Islet precursor cell (in vitro differentiated cells): ENCODE measurements at places on chromosomes 16 and 17.
A peak's percentile ranks its signal among the peaks of the same experiment; 100 is the strongest.

DNA sequence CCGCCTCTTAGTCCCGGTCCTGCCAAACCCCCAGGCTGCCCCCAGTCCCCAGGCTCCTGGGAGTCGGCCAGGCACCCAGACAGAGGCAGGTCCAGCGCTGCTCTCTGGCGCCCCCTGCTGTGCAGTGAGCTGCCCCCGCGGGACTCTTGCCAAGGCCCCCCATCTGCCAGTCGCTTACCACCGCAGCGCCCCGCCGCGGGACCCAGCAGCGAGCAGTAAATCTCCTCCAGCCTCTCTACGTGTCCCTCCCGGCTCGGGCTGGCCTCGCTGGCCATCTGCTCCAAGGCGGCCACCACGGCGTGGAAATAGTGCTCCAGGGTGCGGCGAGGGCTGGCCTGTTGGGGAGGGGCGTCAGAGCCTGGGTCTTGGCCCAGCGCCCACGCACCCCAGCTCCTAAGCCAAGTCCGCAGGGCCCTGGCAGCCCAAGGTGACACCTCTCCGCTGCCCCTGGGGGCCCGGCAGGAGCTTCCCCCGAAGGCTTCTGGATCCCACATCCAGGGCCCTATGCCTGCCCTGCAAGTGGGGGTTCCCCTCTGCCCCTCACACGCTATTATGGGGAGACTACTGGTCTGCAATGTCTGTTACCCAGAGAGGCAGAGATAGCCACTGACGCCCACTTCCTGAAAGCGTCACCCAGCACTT, 33.7 kb upstream of the MFSD6L start:
- DNase-seq = peak; percentile 85

DNA sequence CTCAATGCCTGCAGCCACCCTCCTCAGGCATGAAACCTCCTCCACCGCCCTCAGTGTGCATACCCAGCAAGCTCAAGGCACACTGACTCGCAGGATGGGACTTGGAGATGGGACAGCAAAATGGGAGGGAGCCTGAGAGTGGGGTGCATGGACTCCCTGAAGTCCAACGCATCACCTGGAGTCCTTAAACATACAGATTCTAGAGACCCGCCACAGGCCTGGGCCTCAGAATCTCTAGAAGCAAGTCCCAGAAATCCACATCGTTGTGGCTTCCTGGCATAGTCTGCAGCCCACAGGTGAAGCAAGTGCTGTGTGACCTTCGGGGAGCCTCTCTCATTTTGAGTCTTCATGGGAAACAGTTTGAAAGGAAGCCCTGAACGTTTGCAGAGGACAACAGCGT, 3.6 kb upstream of the TBX21 start:
- no peak for DNase-seq

DNA sequence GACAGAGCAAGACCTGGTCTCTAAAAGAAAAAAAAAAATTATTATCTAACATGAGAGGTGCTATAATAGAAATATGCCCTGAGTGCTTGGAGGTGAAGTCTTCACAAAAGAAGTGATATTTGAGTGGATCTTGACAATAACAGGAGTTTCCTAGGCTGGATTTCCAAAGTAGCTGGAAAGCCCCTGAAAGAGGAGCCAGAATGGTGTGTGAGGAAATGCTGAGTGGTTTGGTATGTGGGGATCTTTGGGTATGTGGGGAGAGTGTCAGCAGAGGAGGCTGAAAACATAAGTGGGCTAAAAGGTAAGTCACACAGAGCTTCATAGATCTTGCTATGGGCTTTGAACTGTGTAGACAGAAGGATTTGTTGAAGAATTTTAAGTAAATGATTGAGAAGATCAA, 100.1 kb downstream of the YPEL2 start:
- DNase-seq = no peak

DNA sequence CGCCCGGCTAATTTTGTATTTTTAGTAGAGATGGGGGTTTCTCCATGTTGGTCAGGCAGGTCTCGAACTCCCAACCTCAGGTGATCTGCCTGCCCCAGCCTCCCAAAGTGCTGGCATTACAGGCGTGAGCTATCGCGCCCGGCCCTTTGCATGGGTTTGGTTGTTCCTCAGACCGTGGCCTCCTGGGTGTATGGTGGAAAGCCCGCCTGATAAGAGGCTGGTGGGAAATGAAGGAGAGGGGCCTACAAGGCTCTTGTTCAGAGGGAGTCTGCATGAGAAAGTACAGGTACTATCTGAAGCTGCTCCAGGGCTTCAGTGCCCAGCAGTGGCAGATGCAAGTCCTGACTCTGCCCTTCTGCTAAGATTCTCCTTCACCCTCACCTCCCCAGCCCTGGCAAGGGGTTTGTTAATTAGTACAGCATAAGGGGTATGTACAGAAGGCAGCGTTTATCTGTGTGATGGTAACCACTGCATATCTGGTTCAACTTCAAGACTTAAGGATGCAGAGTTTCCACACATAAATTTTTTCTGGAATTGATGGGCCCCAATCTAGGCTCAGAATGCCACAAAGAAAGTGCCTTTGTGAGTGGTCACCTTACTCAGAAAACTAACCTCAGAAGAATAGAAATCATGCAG, 24.2 kb downstream of the GRB7 start:
- peak; percentile 49 for DNase-seq

- no peak for DNase-seq
These were observed 221.0 kb upstream of the WSB1 start for GRCh38 chr17:27072885-27073284.

- no peak for DNase-seq
These were observed 19.2 kb downstream of the ARHGAP27 start for GRCh38 chr17:45413498-45413923.

DNA sequence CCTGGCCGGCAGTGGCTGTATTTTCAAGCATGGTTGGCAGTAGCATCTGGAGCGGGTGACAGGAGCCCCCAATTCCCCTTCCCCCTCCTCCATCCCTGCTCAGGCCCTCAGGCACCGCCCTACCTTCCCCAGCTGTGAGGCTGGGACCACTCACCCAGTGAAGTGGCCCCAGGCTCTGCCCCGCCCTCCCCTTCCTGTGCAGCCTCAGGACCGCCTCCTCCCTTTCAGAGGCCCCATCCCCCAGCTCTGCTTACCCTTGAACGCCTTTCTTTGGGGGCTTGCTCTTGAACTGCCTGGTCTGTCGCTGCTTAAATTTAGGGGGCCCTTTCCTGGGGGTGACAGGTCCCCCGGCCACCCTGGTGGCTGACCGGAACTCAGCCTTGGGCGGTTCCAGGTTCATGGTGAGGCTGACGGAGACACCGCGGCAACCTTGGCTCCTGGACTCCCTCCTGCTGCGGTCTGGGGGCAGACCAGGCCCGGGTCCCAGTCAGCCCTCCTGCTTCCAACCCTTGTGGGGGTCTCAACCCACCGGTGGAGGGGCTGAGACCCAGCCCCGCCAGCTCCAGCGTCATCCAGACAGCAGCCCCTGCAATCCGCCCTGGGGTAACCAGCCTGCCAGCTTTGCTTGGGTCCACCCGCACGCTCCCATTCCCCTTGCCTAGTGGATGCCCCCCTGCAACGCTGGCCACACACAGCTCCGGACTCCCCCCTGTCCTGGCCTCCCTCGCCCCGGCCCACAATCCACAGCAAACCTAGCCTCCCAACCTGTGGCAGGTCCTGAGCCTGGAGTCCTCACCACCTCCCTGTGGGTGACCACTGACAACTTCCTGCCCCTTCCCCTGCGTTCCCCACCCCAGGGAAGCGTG, 3.2 kb downstream of the PDE6G start:
- peak; percentile 80 for DNase-seq

GRCh38 chr16:26524281-26524680, 542.4 kb upstream of the C16orf82 start:
- DNase-seq = no peak

DNA sequence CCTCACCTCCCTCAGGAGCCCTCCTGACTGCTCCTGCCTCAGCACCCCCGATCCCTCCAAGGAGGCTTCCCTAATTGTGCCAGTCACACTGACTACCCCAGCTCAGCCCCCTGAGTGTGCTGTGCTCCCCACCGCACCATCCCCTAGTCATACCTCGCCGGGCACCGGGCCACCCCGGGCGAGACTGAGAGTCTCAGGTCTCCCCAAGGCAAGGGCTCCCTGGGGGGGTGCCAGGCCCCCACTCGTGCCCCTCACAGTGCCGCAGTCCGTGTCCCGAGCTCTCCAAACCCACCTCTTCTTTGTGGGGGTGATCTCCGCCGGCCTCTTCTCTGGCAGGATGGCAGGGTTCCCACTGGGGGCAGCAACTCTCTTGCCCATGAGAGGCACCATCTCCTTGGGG, 3.2 kb downstream of the TRPV3 start:
- no peak for DNase-seq

DNA sequence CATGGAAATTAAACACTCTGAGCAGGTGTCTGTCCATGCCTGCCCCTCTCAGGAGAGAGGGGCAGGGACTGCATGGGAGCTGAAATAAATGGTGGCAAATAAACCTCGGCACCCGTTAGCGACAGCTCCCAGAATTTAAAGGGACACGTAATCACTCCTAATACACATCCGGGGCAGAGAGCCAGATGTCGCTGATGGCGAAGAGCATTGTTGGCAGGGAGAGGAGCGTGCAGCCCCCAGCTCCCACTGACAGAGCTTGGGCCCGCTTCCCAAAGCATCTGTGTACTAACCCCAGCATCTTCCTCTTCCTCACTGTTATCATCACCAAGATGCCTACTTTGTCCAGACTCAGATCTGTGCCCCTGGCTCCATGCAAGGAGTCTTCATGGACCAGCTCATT, 85.8 kb downstream of the IRX5 start:
- peak; percentile 29 for DNase-seq

GRCh38 chr17:22286337-22287041, 594.2 kb downstream of the KCNJ18 start:
- DNase-seq = peak; percentile 37

- DNase-seq = no peak
These were observed 22.9 kb downstream of the DUSP14 start for GRCh38 chr17:37512442-37513068.

GRCh38 chr17:10022416-10022815, 117.3 kb upstream of the RCVRN start:
- DNase-seq = no peak

- DNase-seq = no peak
These were observed 13.9 kb upstream of the HES7 start for GRCh38 chr17:8137645-8138373.

GRCh38 chr17:78315355-78316114, 44.3 kb downstream of the SOCS3 start:
- peak; percentile 78 for DNase-seq

- no peak for DNase-seq
These were observed 138.6 kb upstream of the SDK2 start for GRCh38 chr17:73782641-73783381.

DNA sequence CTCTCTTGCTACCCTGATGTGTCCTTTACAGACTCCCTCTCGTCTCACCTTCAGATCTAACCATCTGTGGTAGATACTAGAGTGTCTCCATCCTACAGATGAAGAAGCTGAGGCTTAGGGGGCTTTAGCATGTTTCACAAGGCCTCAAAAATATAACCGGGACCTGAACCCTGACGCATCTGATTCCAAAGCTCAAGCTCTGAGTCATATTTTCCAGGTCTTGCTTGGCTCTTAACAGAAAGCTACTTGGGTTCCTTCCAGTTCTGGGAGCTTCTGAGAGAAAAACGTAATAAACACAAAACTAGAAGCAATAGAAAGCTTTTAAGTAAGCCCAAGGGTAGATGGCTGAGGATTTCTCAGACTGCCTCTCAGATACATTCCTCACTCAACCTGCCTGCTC, 224.3 kb upstream of the EEF2KMT start:
- no peak for DNase-seq

- DNase-seq = no peak
These were observed 11.1 kb downstream of the SPATA33 start for GRCh38 chr16:89668790-89669158.

GRCh38 chr17:14209215-14209614, 27.4 kb downstream of the CDRT15 start:
- no peak for DNase-seq

DNA sequence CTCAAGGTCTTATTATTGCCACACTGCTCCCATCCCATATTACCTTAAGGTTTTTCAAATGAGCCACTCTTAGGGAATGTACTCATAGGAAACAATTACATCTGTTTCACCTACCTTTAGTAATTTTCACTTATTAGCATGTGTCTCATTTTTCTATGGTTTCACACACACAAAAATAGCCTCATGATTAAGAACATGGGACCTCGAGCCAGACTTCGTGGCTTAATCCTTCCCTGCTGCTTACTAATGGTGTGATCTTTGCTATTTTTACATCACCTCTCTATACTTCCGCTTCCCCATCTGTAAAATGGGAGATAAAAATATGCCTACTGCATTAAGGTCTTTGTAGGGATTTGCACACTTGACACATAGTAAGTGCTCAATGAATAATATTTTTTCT, 38.5 kb downstream of the OTOA start:
- no peak for DNase-seq

DNA sequence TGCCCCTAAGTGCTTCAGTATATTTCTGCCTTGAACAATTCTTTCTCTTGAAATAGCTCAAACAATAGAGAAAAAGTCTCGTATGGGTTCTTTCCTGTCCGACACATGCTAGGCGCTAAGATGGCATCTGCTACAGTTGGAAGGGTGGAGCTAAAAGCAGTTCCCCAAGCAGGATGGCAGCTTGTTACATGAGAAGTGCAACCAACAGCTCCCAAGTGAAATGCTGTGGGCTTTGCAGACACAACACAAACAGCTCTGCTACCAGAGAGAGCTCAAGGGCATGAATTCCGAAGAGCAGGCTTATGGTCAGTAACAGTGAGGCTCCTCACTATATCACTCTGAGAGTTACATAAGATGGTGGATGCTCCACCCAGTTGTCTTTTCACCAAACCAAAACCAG, 83.8 kb downstream of the VPS53 start:
- DNase-seq = peak; percentile 54

GRCh38 chr16:83840060-83840617, 32.4 kb downstream of the HSBP1 start:
- DNase-seq = no peak

- DNase-seq = peak; percentile 63
These were observed 526 bp downstream of the CBFB start for GRCh38 chr16:67029254-67030096.

- no peak for DNase-seq
These were observed 10.5 kb upstream of the CCDC182 start for GRCh38 chr17:57755480-57756070.

DNA sequence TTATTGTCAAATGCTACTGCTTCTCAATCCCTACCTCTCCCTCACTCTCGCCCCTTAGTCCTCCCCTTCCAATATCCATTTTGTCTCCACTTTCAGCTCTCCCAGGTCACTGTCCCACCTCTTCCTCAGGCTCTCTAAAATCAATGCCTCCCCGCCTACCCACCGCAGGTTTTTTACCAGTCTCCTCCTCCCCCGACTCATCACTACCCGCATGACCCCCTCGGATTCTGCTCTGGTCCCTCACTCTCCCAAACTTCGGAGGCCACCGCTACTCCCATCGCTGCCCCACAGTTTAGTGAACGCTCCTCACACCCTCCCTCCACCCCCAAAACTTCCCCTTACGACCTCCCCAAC, 513 bp downstream of the CRLF3 start:
- peak; percentile 81 for DNase-seq

GRCh38 chr17:78806451-78806850, 24.4 kb upstream of the CYTH1 start:
- no peak for DNase-seq

- peak; percentile 98 for DNase-seq
These were observed 89.7 kb downstream of the MARCHF10 start for GRCh38 chr17:62718429-62718828.
